ENCODE measurements at places on chromosomes 2 and 18.

DNA sequence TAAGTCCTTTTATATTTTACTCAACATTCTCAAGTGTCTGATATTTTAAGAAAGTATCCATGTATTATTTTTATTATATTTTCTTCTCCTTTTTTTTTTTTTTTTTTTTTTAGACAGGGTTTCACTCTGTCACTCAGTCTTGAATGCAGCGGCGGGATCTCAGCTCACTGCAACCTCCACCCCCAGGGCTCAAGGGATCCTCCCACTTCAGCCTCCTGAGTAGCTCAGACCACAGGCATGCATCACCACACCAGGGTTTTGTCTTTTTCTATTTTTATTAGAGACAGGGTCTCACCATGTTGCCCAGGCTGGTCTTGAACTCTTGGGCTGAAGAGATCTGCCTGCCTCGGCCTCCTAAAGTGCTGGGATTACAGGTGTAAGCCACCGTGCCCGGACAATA lies 212.1 kb downstream of the TCF4 start:
- DNase-seq = no peak

DNA sequence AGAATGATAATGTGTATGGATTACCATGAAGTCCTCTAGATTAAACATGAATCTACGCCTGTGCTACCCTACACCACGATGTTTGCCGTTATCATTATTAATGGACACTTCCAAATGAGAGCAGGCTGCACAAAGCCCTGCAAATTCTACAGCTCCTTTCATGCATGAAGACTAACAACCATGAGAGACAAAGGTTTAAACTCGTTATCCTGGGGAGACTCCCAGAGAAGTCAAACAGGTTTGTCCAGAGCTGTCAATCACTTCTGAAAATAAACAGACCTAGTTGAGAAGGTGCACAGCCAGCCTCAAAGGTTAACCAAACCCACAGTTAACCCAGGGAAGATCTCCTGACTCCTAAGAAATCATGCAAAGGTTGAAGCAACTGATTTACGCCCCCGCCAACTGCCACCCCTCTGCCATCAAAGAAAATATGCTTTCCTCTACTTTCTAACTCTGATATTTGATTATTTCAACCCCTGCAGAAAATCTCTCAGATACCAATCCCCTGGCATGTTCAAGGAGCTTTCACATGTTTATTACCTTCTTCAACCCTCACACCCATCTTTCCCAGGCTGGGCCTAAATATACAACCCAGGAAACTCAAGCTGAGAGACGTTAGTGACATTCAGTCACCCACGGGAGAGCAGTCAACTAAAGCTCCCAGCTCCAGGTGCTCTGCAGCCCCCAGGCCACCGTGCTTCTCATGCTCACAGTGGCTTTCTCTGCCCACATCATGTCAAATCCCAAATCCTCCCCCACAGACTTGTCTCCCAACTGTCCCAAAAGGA lies 35.9 kb downstream of the MYO5B start:
- DNase-seq = no peak

DNA sequence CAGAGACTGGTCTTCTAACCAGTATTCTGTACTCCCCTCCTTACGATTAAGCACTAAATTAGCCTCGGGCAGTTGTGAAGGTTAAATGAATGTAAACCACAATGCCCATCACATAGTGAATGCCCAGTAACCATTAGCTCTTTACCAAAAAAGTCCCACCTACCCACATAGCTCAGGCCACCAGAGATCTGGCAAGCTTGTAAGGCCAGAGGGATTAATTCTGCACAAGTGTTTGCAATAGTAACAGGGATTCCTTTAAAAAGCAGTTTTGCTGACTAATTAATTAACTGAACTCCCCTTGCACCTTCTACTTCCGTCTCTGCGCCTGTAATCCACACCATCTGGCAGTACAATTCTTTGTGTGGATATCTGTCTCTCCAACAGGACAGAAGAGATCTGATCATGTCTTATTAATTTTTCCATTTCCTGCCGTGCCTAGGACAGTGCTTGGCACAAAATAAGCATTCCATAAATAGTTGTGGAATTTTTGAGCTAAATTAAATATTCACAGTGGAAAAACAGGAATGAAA lies 36.2 kb upstream of the IGFBP2 start:
- DNase-seq = no peak

DNA sequence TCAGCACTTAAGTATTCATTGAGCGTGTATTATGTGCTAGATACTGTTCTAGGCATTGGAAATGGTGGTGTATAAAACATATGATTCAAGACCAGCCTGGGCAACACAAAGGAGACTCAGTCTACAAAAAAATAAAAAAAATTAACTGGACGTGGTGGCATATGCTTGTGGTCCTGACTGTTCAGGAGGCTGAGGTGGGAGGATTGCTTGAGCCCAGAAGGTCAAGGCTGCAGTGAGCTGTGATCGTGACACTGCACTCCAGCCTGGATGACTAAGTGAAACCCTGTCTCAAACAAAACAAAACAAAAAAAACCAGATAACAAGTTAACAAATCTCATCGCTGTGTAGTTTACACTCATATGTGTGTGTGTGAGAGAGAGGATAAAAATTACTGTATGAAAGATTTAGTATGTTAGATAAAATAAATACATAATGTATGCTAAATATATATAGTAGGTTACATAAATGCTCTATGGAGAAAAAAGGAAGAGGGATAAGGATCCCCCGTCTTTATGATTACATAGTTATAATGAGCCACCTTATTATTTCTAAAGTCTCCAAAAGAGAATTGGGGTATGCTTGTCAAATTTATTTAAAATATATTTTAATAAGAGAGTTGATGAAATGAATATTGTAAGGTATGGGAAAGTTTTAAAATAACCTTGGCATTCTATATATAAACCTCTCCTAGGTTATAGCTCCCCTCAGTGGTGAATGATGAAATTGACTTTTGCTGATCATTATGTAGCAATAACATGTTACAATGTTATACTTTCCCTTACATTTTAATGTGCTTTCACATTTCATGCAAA lies 69.2 kb downstream of the EHBP1 start:
- DNase-seq = no peak

- no peak for DNase-seq
These were observed 23.5 kb downstream of the IFIH1 start for GRCh38 chr2:162295009-162295408.

DNA sequence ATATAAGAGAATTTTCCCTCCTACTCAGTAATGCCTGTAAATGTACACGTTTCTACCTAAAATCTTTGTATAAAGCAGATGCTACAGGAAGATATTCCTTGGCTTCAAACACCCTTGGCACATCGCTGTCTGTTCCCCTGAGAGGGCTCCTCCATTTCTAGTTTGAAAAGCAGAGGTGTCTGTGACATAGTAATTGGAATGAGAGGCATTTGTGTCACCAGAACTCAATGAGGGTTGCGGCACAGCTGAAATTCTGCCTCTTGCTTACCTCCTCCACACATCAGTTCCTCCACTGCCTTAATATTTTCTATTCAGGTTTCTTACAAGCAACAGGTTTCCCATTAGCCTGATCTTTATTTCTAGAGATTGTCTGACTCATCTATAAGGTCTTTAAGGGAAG lies 359.9 kb upstream of the DCC start:
- DNase-seq = no peak

GRCh38 chr2:235286622-235287374 lies 207.0 kb upstream of the AGAP1 start:
- DNase-seq = no peak

GRCh38 chr2:171394164-171394740 lies 39.5 kb downstream of the METTL8 start:
- no peak for DNase-seq

DNA sequence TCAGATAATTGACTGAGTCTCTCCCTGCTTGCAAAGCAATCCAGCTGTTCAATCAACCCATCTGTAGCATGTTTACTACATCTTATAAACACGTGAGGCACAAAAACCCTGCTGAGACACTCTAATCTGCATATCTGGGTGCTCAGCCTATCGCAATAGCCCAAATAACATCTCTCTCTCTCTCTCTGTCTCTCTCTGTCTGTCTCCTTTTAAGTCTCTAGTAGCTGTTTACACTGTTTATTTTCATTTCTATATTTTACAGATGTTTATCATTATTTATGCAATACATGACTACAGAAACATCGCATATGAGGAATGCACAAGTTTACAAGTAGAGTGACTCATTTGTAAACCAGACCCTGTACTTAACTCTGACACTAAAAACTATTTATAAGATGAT lies 422.1 kb upstream of the DSEL start:
- no peak for DNase-seq

GRCh38 chr18:73258375-73259087 lies 390.7 kb upstream of the NETO1 start:
- DNase-seq = no peak

- no peak for DNase-seq
These were observed 220.3 kb downstream of the BCL2 start for GRCh38 chr18:63099091-63099840.

- no peak for DNase-seq
These were observed 304.7 kb downstream of the TCF4 start for GRCh38 chr18:55283309-55283708.

DNA sequence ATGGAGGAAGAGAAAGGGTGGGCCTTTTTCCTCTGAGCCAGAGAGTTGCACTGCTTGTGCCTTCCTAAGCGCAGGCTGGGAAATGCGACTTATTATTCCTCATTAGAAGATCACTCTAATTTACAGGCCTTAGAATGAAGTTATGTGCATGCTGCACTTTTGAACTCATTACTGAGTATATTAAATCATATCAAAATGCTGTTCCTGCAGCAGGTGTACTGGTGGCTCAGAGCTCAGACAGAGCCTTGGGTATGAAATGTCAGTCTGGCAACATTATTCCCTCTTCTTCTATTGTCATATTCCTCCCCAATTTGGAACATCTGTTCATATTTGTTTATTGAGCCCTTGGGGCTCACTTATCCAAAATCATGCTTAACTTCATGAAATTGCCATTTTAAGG lies 85.5 kb downstream of the ADCYAP1 start:
- no peak for DNase-seq

GRCh38 chr2:40041422-40042382 lies 262.6 kb upstream of the THUMPD2 start:
- peak; percentile 42 for DNase-seq

DNA sequence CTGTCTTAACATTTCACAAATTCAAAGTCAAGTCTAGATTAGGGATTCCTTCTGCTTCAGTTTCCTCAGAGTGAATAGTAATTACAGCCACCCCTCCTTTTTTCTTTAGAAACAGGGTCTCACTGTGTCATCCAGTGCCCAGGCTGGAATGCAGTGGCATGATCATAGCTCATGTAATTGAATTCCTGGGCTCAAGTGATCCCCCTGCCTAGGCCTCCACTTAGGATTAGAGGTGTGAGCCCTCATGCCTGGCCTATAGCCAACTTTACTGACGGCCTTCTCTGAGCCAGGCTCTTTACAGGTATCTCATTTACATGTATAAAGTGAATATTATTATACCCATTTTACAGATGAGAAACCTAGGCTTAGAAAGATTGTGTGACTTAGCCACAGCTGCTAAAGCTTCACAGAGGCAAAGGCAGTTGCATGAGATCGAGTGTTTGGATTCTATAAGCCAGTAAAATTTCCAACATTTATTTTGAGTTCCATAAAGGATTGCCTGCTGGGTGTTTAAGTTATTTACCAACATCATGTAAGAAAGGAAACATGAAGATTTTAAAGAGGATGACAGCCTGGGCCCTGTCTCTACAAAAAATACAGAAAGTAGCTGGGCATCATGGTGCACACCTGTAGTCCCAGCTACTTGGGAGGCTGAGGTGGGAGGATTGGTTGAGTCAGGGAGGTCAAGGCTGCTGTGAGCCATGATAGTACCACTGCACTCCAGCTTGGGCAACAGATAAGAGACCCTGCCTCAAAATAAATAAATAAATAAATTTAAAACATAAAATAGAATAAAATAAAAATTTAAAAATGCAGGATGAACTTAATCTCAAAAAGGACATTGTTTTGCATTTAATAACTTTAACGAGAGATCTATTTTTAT lies 1.8 kb downstream of the ENOSF1 start:
- DNase-seq = no peak

- no peak for DNase-seq
These were observed 14.1 kb upstream of the MYCN start for GRCh38 chr2:15926252-15926651.

DNA sequence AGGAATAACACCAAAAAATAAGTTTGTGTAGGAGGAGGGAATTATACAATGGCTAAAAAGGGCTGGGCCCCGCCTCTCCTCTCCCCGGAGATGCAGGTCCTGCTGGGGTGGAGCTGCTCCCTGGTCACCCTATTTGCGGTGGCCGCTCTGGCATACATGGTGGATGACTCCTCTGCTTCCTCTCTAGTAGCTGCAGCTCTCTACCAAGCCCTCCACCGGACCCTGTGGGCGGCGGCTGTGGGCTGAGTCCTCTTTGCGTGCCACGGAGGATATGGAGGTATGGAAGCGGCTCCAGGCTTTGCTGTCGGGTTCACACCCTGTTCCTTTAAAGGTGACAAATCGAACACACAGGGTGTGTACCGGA lies 77.1 kb upstream of the SEC11C start:
- DNase-seq = no peak

DNA sequence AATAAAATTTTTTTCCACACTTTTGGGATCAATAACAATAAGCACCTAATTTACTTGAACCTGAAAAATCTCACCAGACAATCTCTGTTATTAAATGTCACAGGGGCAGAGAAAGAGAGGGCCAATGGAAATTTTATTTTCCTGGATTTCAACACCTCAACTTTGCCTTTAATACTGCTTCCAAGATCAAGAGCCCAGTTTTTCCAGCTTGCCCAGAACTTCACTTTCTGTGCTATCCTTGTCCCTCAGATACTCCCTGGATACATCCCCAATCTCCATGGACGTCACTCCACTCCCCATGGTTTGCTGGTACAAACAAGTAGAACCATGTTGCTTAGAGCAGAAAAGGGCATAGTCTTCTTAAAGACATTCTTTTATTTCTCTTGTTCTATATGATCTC lies 29.3 kb upstream of the PID1 start:
- no peak for DNase-seq

DNA sequence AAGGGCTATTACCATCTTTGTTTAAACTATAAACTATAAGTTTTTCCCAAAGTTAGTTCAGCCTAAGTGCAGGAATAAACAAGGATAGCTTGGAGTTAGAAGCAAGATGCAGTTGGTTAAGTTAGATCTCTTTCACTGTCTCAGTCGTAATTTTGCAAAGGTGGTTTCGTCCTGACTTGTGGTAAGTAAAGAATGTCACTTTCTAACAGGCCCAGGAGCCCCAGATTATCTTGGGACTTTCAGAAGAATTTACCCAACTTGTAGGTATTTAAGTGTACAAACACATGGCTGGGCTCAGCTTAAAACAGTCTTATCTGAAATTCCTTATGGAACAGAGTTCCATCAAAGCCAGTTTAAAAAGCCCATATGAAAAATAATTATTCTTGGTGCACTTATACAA lies 18.3 kb upstream of the FAM98A start:
- DNase-seq = no peak

DNA sequence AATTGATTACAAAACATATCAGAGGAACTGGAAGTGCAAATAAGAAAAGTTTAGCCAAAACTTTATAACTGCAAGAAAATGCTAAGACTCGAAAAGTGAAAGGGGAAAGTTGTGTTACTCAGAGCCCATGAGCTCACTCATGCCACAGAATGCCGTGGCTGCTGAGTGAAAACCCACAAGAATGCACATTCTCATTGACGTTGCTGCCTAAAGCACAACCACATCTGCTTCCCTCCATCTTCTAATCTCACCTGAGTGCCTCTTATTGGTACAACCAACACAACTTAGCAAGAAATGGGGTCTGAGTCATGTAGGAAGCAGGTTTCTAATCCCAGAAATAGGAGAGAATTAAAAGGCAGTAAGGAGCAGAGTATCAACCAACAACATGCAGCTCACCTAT lies 259.7 kb downstream of the LNPK start:
- no peak for DNase-seq

All from hepatic stellate cell (primary cell).